ENCODE measurements at places on chromosomes 6 and 20.

DNA sequence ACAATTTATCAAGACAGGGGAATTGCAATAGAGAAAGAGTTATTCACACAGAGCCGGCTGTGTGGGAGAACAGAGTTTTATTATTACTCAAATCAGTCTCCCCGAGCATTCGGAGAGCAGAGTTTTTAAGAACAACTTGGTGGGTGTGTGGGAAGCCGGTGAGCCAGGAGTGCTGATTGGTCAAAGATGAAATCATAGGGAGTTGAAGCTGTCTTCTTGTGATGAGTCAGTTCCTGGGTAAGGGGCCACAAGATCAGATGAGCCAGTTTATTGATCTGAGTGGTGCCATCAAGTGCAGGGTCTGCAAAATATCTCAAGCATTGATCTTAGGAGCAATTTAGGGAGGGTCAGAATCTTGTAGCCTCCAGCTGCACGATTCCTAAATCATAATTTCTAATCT lies 50.0 kb upstream of the ECI2 start:
- H3K36me3 ChIP-seq: peaks cover 16% of the 10 kb centered on the region
- H3K4me1 ChIP-seq: peaks cover 11% of the 10 kb centered on the region

DNA sequence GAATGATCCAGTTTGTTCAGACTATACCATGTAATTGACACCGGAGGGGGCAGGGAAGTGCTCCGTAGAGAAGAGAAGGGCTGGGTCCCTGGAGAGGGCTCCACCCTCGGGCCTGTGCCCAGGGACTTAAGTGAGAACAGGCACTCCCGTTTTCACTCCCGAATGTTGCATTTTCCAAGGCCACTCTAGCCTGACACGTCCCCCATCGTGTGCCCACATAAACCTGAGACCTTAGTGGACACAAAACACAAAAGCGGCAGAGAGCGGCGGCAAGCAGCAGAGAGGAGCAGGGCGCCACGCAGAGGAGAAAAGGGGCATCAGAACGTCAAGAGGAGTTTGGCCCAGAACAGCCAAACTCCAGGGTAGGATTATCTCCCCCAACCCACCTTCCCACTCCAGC lies 1405.1 kb downstream of the GRIK2 start:
- no peaks in the 10 kb centered on the region for H3K4me1 ChIP-seq
- H3K27ac ChIP-seq: no peak overlapping the region
- peak; percentile 56 for DNase-seq

DNA sequence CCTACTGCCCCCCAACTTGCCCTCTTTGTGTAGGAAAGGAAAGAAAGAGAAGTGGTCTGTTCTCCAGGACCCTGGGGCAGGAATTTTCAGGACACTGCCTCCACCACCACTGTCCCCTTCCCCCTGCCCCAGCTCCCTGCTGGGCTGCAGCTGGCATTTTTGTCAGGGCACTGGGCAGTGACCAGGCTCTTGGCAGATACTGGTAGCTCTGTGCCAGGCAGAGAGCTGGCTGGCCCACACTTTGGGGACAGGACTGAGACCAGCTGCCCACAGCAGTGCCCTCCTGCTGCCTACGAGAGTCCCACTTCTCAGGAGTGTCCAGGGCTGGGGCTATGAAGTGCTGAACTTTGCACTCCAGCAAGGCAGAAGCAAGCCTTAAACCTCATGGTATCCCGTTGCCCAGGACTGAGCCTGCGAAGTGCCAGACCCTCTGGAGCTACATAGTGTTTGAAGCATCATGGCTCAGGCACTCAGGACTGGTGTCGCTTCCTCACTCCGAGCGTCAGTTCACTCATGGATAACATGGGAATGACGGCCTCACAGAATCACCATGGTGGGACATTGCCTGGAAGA lies 19.3 kb downstream of the SLC13A3 start:
- no peaks in the 10 kb centered on the region for H3K36me3 ChIP-seq
- H3K4me1 ChIP-seq: no peaks in the 10 kb centered on the region
- peaks cover 2% of the 10 kb centered on the region for H3K27me3 ChIP-seq
- no peak for DNase-seq

DNA sequence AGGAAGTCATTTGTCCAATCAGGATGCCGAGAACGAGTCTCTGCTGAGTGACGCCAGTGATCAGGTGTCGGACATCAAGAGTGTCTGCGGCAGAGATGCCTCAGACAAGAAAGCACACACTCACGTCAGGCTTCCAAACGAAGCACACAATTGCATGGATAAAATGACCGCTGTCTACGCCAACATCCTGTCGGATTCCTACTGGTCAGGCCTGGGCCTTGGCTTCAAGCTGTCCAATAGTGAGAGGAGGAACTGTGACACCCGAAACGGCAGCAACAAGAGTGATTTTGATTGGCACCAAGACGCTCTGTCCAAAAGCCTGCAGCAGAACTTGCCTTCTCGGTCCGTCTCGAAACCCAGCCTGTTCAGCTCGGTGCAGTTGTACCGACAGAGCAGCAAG lies 281.5 kb downstream of the TSHZ2 start:
- peaks cover 1% of the 10 kb centered on the region for H3K27me3 ChIP-seq
- no peak overlapping the region for H3K4me3 ChIP-seq
- no peak overlapping the region for H3K27ac ChIP-seq
- peaks cover 14% of the 10 kb centered on the region for H3K36me3 ChIP-seq
- peaks cover 3% of the 10 kb centered on the region for H3K4me1 ChIP-seq
- no peak for DNase-seq

DNA sequence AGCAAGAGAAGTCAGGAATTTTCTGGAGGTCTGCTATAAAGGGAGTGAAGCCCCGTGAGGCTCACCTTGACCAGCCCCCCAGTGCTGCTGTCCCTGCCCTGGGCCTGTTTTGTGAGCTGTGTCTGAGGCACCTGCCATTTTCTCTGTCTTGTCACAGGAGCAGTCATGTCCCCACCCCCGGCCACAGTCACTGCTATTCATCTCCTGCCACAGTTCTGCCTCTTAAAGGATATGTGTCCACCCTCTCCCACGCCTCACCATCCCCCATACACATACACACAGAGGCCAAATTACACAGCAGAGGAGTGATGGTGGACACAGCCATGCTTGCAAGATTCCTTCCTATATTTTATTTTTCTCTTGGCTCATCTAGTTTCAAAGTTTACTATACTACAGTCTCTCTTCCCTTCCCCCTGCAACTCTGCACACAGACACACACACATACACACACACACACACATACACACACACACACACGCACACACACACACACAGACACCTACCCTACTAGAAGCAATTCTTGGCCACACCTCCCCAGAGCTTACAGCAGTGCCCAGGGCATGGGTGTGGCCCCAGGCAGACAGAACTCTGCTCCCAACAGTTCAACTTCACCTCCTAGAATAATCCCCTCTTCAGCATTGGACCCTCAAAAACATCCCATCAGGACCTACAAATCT lies 68.7 kb upstream of the TAB2 start:
- H3K4me3 ChIP-seq: no peak overlapping the region
- peaks cover 4% of the 10 kb centered on the region for H3K27me3 ChIP-seq
- peaks cover 23% of the 10 kb centered on the region for H3K4me1 ChIP-seq
- no peak for DNase-seq
- no peak overlapping the region for H3K27ac ChIP-seq

- H3K27me3 ChIP-seq: peaks cover 1% of the 10 kb centered on the region
- no peak for DNase-seq
- peak overlapping the region; percentile 67 for H3K4me3 ChIP-seq
Measured at GRCh38 chr20:63323357-63323981, 30.5 kb downstream of the COL20A1 start.

DNA sequence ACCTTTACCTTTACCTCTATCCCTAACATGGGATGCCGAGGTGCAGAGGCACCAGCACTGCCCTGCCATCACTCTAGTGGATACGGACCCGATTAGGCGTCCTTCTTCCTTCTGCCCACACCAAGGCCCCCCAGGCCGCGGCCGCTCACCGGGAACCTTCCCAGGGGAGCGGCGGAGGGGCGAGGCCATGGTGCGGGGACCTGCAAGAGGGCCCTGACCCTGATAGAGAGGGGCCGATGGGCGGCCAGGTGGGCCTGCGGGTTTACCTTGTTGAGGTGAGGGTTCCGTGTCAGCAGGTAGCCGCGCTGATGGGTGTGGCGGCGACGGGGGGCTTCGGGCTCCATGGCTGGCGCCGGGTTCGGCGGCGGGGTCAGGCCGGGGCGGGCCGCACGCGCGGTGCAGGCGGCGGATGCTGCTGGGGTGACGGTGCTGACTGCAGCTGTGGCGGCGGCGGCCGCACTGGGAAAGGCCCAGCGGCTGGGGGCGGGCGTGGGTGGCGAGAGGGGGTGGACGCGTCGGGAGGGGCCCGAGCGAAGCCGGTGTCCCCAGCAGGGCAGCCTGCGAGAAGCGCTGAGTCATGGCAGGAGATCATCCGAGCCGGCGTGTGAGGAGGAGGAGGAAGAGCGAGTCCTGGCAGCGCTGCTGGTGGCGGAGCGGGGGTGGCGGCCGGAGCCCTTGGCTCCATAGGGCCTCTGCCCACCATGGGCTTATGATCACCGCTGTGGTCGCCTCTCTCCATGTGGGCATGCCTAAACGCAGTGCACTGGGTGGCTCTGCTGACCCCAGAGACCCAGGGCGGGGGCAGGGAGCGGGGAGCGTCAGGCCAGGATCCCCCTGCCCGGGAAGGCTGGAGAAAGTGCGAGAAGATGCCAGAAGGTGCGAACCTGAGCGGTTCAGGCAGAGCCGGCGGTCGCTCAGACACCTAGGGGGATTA lies at the start of gene ME1:
ME1 (minus strand) TSS at position 441 of the 934 bp plus-strand sequence; CDS start at position 344, 97 bp downstream.
- peak; percentile 63 for DNase-seq
- peaks cover 3% of the 10 kb centered on the region for H3K27me3 ChIP-seq
- H3K36me3 ChIP-seq: peaks cover 2% of the 10 kb centered on the region

GRCh38 chr6:169190144-169190584 lies 63.5 kb downstream of the THBS2 start:
- H3K4me1 ChIP-seq: no peaks in the 10 kb centered on the region
- no peak overlapping the region for H3K4me3 ChIP-seq
- no peak for DNase-seq
- H3K27me3 ChIP-seq: peaks cover 5% of the 10 kb centered on the region
- H3K27ac ChIP-seq: no peak overlapping the region

- H3K4me1 ChIP-seq: peaks cover 34% of the 10 kb centered on the region
- DNase-seq: peak; percentile 42
Measured at GRCh38 chr20:1184638-1185315, at the start of gene TMEM74B. Gene TMEM74B, minus strand, starts transcription at chr20:1184981. Its CDS starts 1,180 bp downstream, at chr20:1183801.

GRCh38 chr20:53522696-53523095 lies 70.9 kb downstream of the ZNF217 start:
- no peak for DNase-seq
- no peaks in the 10 kb centered on the region for H3K4me1 ChIP-seq
- no peaks in the 10 kb centered on the region for H3K27me3 ChIP-seq

GRCh38 chr20:9021699-9022098 lies 47.2 kb upstream of the PLCB4 start:
- no peak for DNase-seq
- H3K27ac ChIP-seq: no peak overlapping the region
- no peaks in the 10 kb centered on the region for H3K4me1 ChIP-seq
- H3K4me3 ChIP-seq: no peak overlapping the region
- no peaks in the 10 kb centered on the region for H3K27me3 ChIP-seq

DNA sequence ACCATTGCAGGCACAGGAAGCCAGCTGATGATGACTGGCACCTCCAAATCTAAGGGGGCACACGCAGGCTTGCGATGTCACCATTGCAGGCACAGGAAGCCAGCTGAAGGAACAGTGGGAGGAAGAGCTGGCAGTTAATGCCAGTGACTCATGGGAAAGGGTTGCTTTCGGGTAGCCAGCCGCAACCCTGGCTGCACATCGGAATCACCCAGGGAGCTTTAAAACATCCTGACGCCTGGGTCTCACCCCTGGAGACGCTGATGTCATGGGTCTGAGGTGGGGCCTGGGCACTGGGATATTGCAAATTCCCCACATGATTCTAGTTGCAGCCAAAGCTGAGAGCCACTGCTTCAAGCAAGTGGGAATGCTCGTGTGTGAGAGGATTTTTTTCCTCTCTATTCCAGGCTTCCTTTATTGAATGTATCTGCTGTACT lies 16.1 kb upstream of the CCN6 start:
- DNase-seq: no peak
- no peaks in the 10 kb centered on the region for H3K36me3 ChIP-seq
- H3K4me1 ChIP-seq: peaks cover 46% of the 10 kb centered on the region
- H3K27me3 ChIP-seq: peaks cover 2% of the 10 kb centered on the region
- no peak overlapping the region for H3K4me3 ChIP-seq

DNA sequence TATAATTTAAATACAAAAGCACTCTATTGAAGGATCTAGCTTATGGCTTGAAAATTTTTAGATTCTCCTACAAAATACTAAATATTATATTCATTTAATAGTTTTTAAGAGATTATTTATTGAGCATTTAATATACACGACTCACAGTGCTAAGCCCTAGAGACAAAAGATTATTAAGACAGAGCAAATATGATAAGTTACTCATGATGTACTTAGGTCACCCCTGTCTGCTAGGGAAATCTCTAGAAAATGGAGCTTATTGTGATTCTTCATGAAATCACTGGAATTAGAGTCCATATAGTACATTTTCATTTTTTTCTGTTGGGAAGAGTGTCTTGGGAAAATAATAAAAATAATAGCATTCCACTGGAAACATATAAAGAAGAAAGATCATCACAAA lies 37.8 kb downstream of the BEND6 start:
- H3K27me3 ChIP-seq: peaks cover 3% of the 10 kb centered on the region
- no peak overlapping the region for H3K4me3 ChIP-seq
- H3K4me1 ChIP-seq: peaks cover 11% of the 10 kb centered on the region
- H3K36me3 ChIP-seq: no peaks in the 10 kb centered on the region

DNA sequence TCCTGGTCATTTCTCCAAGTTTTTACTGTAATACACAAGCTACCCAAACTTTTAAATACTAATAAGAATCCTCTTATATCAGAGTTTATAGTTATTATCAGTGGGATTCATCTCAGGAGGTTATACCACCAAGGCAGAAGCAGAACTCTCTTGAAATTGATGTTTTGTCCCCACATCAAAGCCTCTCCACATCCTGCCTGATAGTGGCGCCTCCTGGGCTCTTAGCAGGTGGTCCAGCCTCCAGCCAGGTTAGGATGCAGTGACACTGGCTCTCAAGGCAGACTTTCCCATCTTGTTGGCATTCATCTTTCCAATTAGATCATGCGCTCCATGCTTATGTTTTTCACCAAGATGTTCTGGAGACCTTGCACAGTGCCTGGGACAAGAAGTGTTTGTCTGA lies 81.8 kb upstream of the INSM1 start:
- peaks cover 3% of the 10 kb centered on the region for H3K27me3 ChIP-seq
- no peaks in the 10 kb centered on the region for H3K36me3 ChIP-seq
- H3K4me1 ChIP-seq: no peaks in the 10 kb centered on the region

GRCh38 chr20:14986026-14986655 lies 648.7 kb upstream of the FLRT3 start:
- H3K4me1 ChIP-seq: no peaks in the 10 kb centered on the region
- no peak overlapping the region for H3K27ac ChIP-seq
- no peak overlapping the region for H3K4me3 ChIP-seq
- peaks cover 13% of the 10 kb centered on the region for H3K36me3 ChIP-seq
- H3K27me3 ChIP-seq: peaks cover 1% of the 10 kb centered on the region

GRCh38 chr6:105087571-105088211 lies 92.1 kb downstream of the POPDC3 start:
- peak; percentile 15 for DNase-seq
- no peak overlapping the region for H3K27ac ChIP-seq
- H3K4me3 ChIP-seq: no peak overlapping the region
- H3K27me3 ChIP-seq: no peaks in the 10 kb centered on the region

- H3K4me3 ChIP-seq: no peak overlapping the region
- H3K4me1 ChIP-seq: peaks cover 17% of the 10 kb centered on the region
- H3K27ac ChIP-seq: no peak overlapping the region
- no peak for DNase-seq
Measured at GRCh38 chr6:63661769-63662168, 26.2 kb downstream of the PHF3 start.

- DNase-seq: no peak
- H3K4me3 ChIP-seq: no peak overlapping the region
- H3K36me3 ChIP-seq: no peaks in the 10 kb centered on the region
- no peaks in the 10 kb centered on the region for H3K4me1 ChIP-seq
Measured at GRCh38 chr6:17530321-17530835, 69.7 kb upstream of the FAM8A1 start.

All from endothelial cell (in vitro differentiated cells).